ENCODE measurements at places on chromosomes 2 and 18.

DNA sequence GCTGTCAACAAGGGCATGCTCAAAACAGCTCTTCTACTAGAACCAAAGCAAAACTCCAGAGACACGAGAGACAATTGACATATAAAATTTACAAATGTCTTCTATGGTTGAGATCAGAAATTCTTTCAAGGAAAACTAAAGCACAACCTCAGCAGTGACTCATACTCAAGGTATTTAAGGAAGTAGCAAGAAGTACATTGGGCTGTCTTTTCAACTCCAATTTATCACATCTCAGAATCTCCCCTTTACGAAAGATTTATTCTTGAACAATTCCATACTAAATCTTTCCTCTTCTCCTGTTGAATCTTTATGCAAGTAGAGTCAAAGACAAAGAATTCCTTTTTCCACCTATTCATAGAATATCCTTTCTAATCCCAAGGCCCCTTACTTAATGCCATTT lies 324.0 kb downstream of the IRS1 start:
- no peak for DNase-seq

DNA sequence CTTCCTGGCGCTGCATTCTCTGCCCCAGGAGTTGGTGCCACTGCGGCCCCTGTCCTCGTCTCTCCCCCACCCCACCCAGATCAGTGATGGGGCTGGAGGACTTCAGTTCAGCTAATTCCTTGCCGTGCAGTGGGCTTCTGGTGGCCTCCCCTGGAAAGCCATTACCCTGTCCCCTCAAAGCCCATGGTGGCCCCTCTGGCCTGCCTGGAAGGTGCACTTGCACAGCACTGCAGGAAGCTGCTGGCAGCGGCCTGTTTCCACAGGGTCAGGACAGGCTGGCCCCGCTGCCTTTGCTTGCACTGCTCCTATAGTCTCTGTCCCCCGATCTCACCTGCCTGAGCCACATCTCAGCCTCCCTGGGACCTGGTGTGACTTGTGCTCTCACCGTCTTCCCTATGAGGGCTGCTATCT lies 105.1 kb downstream of the USP40 start:
- no peak for DNase-seq

DNA sequence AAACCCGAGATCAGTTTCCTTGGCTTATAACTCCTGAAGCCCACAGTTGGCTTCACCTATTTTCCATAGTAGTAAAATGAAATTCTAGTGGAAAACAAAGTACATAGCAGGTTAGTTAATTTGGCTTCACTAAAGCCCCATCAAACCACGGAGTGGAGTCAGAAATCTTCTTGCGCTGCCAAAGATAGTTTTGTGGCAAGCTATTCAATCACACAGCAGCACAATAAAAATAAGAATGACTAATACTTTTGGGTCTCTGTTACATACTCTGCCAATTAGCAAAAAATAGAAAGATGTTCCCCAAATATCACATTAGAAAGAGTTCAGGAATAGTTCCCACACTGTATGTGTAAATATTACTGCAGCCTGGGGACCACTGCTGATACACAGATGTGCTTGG lies 175.2 kb upstream of the NOL4 start:
- DNase-seq = no peak

GRCh38 chr2:118654945-118655344 lies 192.5 kb downstream of the EN1 start:
- DNase-seq = peak; percentile 46

- no peak for DNase-seq
Measured at GRCh38 chr2:120761164-120761861, 25.6 kb downstream of the GLI2 start.

GRCh38 chr2:10149635-10150034 lies 27.1 kb downstream of the RRM2 start:
- DNase-seq = no peak

- DNase-seq = no peak
Measured at GRCh38 chr2:241002275-241003046, 4.0 kb downstream of the SNED1 start.

DNA sequence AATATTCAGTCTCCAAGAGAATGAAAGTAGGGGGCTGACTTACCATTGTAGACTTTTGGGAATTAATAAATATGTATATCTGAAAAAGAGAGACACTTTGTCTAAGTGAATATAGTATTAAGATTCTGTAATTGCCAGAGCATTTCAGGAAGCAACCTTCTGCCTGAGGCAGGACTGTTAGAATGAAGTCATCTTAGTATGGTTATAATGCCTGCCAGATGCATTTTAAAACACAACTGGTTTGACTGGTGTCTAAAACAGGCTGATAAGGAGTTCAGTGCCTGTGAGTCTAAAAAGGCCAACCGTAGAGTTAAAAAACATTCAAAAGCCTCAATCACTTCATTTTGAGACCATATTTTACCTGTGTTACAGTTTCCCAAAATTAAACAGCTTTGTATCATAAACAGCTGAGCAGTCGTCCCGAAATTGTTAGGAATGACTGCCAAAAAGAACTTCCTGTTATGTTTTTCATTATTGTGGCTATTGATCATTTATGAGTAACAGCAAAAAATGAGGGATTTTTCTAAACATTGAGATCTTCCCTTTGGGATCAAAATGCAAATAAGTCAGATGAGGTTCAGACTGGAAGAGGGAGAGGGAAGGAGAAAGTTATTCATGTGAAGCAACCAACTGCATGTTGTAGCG lies 443.9 kb downstream of the PID1 start:
- DNase-seq = peak; percentile 34

- no peak for DNase-seq
Measured at GRCh38 chr2:101022221-101022620, 20.1 kb downstream of the RPL31 start.

DNA sequence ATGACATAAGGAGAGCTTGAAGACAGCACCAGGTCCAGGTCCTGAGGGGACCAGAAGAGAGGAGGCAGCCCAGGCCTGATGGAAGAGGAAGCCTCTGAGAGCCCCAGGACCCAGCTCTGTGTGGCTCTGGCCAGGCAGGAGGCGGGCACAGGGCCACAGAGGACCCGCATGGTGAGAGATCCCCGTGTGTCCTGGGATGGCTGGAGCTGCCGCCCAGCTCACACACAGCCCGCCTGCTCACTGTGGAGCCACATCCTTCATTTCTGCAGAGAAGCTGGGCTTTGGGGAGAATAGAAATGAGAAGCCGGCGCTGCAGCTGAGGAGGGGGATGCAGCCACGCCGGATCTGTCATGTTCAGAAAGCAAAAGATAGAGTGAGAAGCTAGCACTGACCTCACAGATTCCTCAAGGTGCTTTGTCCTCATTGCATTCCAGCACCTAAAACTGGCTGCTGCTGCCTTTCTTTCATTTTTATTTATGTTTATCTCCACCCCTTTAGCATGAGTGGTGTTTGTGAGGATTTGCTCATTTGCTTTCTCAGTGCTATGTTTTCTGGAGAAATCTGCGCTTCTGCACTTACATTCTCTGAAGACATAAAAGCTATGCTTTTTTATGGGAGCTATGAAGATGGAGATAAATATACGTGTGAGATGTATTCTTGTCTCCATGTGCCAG lies 307.6 kb upstream of the MYT1L start:
- no peak for DNase-seq

DNA sequence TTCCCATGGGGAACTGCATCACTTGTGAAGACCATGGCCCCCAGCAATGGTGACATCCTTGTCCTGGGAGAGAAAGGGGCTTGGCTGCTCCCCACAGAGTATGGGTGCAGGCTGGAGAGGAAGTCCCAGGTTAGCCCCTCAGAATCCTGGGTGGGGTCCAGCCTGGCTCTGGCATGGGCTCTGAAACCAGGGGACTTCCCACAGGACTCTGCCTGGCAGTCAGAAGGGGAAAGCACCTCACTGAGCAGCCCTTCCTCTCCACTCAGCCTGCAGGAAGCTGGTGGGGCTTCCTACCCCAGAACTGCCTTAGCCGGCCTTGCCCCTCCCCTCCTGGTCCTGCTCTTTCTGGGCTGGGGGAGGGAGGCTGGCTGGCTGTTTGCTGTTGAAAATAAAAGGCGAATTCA lies 3.7 kb downstream of the NEURL3 start:
- no peak for DNase-seq

- peak; percentile 73 for DNase-seq
Measured at GRCh38 chr2:65370387-65371073, 61.9 kb downstream of the SPRED2 start.

DNA sequence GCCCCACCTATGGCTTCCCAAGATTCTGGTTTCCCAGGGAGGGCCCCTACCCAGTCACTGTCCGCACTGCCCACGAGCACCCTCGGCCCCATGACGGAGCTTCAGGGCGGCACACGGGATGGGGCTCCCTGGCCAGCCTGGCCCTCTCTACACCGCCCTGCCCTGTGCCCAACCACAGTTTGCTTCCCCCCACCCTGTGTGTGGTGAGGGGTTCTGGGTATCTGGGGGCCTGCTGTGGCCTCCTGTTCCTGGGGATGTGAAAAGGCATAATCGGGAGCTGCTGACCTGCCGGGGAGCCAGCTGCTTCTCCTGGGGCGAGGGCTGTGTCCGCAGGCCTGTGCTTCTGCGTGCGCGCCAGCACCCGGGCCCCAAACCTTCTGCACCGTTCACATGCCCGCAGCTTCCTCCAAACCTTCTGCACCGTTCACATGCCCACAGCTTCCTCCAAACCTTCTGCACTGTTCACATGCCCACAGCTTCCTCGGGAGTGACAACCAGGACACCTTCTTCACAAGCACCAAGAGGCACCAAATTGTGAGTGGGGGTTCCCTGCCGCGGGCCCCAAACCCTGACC lies 12.4 kb downstream of the ANO7 start:
- no peak for DNase-seq

- peak; percentile 21 for DNase-seq
Measured at GRCh38 chr18:57107140-57107832, 39.6 kb upstream of the BOD1L2 start.

DNA sequence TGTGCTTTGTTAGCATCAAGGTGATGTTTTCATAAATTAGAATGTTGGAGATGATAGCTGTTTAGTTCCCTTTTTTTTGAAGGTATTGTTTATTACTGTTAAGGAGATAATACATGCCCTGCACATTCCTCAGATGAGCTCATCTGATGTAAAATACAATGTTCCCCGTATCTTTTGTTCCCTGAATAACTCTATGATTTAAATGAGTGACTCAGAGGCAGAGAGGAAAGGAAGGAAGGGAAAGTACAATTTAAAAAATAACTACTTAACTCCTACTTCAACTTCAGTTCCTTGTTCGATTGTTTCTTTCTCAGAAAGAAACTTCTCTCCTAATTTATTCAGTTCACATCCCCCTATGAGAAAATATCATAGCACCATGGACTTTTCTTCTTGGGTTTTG lies 208.7 kb downstream of the KCNE4 start:
- no peak for DNase-seq

DNA sequence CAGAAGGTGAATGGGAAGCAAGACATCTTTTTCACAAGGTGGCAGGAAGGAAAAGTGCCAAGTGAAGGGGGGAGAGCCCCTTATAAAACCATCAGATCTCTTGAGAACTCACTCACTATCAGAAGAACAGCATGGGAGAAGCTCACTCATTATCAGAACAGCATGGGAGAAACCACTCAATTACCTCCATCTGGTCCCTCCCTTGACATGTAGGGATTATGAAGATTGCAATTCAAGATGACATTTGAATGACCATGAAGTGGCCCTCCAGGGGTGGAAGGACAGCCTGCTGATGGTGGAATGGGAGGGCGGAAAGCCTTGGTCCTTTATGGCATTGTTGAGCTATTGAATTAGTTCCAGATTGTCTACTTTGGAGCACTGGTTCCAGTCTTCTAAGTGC lies 413.0 kb upstream of the MEX3C start:
- DNase-seq = no peak

GRCh38 chr2:47767497-47767844 lies 15.5 kb upstream of the MSH6 start:
- DNase-seq = no peak

GRCh38 chr2:14673351-14673875 lies 40.9 kb downstream of the LRATD1 start:
- DNase-seq = no peak

DNA sequence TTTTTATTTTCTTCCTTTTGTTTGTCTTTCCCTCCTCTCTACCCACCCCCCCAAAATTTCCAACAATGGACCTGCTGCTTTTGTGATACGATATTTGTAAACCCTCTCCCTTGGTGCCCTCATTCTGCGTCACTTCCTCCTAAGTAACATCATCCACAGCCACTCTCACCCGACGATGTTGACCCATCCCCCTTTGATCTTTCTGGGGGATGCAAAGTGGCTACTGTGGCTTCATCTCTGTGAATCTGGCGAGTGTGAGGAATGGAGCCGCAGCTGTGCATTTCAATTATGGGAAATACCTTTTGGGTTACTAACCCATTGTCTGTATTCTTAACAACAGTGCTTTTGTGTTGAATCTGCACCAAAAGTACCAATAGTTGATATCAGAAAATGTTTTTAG lies 19.4 kb downstream of the ANTXR1 start:
- no peak for DNase-seq

GRCh38 chr18:73690222-73690621 lies 457.4 kb downstream of the FBXO15 start:
- DNase-seq = no peak

- no peak for DNase-seq
Measured at GRCh38 chr2:1701020-1701419, 43.3 kb downstream of the PXDN start.

GRCh38 chr2:232492963-232493700 lies 5.5 kb upstream of the ECEL1 start:
- DNase-seq = no peak

GRCh38 chr2:152632736-152633135 lies 84.5 kb downstream of the PRPF40A start:
- DNase-seq = no peak

GRCh38 chr18:28766027-28766426 lies 589.1 kb upstream of the CDH2 start:
- no peak for DNase-seq

GRCh38 chr18:72742002-72742401 lies 125.8 kb downstream of the NETO1 start:
- DNase-seq = no peak

DNA sequence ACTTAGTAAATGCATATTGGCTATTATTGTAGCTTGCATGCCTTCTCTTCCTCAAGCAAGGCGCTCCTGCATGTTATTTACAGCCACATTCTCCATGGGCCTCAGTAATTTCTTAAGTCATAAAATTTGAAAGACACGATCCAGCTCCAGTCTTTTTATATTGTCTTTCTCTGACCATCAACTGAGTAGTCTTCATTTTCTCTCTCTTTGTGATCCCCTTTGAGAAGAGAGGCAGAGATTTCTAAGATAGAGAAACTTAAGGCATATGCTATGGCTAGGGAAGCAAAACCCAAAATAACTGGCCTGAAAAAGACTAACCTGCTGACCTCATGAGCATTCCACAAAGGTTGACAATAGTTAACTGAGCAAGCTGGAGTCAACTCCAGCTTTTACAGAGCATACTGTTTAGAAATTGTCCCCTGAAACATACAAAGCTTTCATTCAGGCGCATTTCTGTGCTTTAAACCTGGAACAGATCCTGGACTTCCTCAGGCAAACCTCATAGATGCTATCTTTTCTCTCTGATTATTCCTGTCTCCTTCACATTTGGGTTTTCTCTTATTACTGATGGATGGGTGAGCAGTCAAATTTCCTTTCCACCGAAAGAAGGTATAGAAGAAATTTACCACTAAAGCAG lies 4.6 kb downstream of the DPP4 start:
- DNase-seq = no peak

- peak; percentile 81 for DNase-seq
Measured at GRCh38 chr2:135052042-135052876, at the start of gene RAB3GAP1. Gene RAB3GAP1 (plus strand): TSS chr2:135052292. CDS start chr2:135052308, 16 bp downstream.
